CD4-positive, alpha-beta memory T cell (primary cell): ENCODE measurements at places on chromosomes 16 and 17. TPM values are rescaled to one million over a fixed set of nuclear protein-coding genes. Genes with fewer than 3 reads are reported as not detected.

The SLC35G6 gene
- total RNA-seq, result not detected

The TBC1D3C gene
- total RNA-seq, result not detected

The ITGA2B gene
- 1.0 TPM for total RNA-seq

The MT2A gene
- total RNA-seq, result 15.8 TPM

The KRTAP2-1 gene
- total RNA-seq, result not detected

The ADAD2 gene
- total RNA-seq, result not detected

The NETO2 gene
- 3.0 TPM for total RNA-seq

The CACNA1H gene
- total RNA-seq, result 2.1 TPM

The SRL gene
- total RNA-seq, result not detected

The KIF2B gene
- total RNA-seq, result not detected

The CDR2L gene
- 0.20 TPM for total RNA-seq

The SLC9A5 gene
- 1.7 TPM for total RNA-seq

The ABCC11 gene
- not detected for total RNA-seq

The PRR35 gene
- total RNA-seq, result not detected

The DNASE1 gene
- total RNA-seq, result 51.2 TPM

The NHLRC4 gene
- 3.2 TPM for total RNA-seq

The KCNJ18 gene
- total RNA-seq, result not detected

The RTN4RL1 gene
- 0.30 TPM for total RNA-seq

The GNG13 gene
- total RNA-seq, result not detected

The NME1 gene
- 12.2 TPM for total RNA-seq

The LPO gene
- not detected for total RNA-seq

The FA2H gene
- not detected for total RNA-seq

The YPEL2 gene
- total RNA-seq, result 42.4 TPM

The PABPN1L gene
- total RNA-seq, result not detected

The CYBA gene
- total RNA-seq, result 383 TPM

The FBXL16 gene
- 58.4 TPM for total RNA-seq

The IL32 gene
- 810 TPM for total RNA-seq

The APOBR gene
- total RNA-seq, result 9.9 TPM

The CD300LG gene
- not detected for total RNA-seq

The PIRT gene
- total RNA-seq, result not detected

The ASGR1 gene
- total RNA-seq, result not detected

The NPIPB9 gene
- total RNA-seq, result 3.0 TPM

The SRCIN1 gene
- total RNA-seq, result 0.79 TPM

The KRTAP17-1 gene
- total RNA-seq, result not detected

The SOST gene
- total RNA-seq, result not detected

The ABCA10 gene
- total RNA-seq, result 4.6 TPM

The CTRB1 gene
- total RNA-seq, result not detected

The PLLP gene
- total RNA-seq, result 2.4 TPM

The ZG16 gene
- not detected for total RNA-seq

The SAMD14 gene
- 1.3 TPM for total RNA-seq
